NCI-H510A treated with DMSO at 0.1 percent for 48 hours (cell line): ENCODE measurements at places on chromosomes 1 and 21.

DNA sequence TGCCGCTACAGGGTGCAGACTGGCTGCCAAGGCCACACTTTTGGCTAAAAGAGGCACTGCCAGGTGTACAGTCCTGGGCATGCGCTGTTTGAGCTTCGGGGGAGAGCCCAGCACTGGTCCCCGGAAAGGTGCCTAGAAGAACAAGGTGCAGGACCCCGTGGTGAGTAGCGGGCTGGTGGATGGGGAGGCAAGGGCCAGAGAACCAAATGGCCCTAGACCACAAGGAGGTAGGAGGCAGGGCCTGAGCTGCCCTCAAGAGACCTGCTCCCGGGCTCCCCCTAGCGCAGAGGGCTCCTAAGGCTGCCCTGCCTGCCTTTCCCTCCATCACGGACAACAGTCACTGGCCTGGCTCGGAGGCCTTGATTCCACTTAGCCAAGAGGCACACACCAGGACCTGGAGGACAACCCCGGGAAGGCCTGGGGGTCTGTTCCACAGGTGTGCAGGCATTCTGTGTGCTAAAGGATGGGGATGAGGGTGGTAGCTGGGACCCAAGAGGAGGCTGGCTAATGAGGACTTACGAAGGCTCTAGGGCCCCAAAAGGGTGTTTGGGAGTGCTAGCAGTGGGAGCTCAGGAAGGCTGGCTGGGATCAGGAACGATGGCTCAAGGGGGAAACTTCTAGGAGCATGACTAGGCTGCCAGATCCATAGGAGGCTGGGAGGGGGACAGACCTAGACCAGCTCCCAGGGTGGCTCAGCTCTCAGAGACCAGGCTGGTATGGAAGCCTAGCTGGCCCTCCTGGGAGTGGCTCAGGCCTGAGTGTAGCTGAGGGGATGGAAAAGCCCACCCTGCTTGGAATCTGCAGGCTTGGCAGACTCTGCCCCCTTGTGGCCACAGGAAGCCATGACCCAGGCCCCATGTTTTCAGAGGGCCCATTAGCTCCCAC lies 742 bp downstream of the ARTN start:
- DNase-seq: peak; percentile 99

DNA sequence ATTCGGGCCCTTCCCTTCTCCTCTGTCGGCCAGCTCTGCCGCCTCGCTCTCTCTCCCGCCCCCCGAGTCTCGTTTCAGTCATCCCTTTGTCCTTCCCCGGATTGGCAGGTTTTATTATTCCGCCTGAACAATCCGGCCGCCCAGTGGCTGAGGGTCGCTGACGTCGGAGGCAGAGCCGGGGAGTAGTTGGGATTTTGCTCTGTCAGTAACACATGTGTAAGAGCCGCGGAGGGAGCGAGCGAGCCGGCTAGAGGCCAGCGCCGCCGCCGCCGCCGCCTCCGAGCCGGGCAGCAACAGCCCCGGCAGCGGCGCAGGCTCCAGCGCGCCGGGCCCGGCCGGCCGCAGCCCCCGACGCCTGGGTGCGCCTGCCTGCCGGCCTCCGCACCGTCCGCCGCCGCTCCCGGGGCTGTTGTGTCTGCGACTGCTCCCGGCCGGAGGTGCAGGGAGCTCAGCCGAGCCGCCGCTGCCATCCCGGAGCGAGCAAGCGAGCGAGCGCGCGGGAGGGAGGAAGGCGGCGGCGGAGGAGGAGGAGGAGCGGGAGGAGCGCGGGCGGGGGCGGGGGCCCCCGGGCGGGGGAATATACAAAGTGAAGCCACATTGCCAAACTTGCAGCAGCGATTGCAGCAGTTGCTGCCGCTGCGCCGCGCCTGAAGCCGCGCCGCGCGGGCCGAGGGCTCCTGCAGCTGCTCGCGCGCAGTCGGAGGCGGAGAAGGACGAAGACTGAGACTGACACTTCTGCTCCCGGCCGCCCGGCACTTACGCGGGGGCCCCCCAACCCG lies at the start of gene LMO4:
LMO4 (plus strand) TSS at position 609 of the 779 bp plus-strand sequence. CDS start 3,136 bp downstream, outside the sequence.
- peak; percentile 99 for DNase-seq

DNA sequence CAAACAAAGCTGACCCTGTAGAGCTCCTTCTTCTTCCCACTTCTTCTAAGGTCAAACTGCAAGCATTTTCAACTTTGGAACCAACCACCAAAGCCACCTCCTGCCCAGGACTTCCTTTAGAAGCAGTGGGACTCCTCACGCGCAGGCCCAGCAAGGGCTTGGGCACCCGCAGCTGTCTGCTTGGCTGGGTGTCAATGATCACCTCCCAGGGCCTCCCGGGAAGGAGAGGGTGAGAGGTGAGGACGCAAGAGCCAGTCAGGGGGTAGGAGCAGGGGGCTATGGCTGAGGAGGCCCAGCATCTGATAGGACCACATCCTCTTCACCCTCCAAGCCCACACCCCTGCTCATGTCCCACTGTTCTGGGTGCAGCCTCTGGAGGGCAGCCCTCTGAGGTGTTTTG lies 10.2 kb downstream of the KLHL21 start:
- no peak for DNase-seq

DNA sequence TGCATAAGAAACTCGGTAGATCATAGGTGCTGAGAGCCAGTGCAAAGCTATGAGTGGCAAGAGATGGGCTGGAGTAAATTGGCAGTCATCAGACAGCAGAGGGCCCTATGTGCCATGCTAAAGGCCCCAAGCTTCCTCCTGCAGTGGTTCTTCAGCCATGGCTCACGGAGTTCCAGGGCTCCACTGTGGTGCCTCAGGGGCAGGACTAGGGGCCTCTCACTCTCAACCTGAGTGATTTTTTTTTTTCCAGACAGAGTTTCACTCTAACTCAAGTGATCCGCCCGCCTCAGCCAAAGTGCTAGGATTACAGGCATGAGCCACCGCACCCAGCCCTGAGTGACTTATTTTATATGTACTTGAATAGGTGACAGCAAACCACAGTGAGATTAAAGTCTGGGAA lies 10.4 kb upstream of the GJA8 start:
- DNase-seq: peak; percentile 35

DNA sequence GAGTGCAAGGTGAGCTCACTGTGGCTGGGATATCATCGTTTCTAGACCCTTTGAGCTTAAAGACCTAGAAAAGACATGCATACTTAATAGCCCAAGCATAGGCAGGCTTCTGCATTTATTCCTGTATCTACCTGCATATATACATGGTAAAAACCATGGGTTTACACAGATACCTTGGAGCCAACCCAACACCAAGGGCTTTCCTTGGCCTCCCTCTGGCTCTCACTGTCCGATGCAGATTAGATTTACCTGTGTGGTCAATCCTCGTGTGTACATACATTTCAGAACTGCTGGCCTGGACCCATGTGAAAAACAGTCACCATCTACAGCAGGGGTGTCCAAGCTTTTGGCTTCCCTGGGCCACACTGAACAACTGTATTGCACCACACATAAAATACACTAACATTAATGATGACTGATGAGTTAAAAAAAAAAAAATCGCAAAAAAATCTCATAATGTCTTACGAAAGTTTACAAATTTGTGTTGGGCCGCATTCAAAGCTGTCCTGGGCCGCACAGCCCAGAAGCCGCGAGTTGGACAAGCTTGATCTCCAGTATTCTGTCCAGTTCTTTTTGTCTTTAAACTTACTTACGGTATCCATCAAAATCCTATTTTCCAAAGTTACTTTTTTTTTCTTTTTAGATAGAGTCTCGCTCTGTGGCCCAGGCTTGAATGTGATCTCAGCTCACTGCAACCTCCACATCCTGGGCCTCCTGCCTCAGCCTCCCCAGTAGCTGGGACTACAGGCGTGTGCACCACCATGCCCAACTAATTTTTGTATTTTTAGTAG lies 43.5 kb downstream of the WDR4 start:
- no peak for DNase-seq

- no peak for DNase-seq
Measured at GRCh38 chr1:203704120-203704519, 60.9 kb upstream of the LAX1 start.

- DNase-seq: no peak
Measured at GRCh38 chr1:219350172-219350931, 176.7 kb downstream of the LYPLAL1 start.

- no peak for DNase-seq
Measured at GRCh38 chr21:36402339-36402738, 17.1 kb downstream of the CHAF1B start.

GRCh38 chr21:25300632-25301031 lies 306.6 kb downstream of the MRPL39 start:
- no peak for DNase-seq

DNA sequence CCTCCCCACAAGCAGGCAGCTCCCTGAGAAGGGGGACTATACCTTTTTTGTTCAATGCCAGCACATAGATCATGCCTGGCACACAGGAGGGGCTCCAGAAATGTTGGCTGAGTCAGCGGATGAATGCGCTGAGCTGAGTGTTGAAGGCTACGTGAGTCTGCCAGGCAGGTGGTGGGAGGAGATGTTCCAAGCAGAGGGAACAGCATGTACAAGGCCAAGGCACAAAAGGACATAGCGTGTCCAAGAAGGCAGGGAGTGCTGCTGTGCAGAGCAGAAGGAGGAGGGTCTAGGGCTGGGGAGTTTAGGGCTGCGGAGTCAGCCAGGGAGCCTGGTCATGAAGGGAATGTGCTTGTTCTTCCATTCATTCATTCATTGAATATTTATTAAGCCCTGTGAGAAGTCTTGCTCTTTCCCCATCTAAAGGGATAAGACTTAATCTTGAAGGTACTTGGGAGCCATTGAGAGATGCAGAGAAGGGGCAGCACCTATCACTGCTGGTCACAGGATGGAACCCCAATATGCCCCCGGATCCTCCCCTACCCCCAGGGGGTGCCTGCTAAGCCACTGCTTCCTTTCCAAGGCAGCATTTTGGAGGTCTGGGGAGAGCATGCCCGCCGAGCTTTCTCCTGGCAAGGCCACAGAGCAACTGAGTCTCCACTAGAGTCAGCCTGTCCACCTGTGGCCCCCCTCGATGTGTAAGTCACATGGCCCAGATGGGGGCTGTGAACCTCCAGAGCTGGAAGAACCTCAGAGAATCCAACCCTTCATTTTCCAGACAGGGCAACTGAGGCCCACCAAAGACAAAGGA lies 31.2 kb upstream of the LAPTM5 start:
- DNase-seq: no peak

GRCh38 chr1:46220808-46221207 lies 17.7 kb downstream of the LURAP1 start:
- DNase-seq: no peak

DNA sequence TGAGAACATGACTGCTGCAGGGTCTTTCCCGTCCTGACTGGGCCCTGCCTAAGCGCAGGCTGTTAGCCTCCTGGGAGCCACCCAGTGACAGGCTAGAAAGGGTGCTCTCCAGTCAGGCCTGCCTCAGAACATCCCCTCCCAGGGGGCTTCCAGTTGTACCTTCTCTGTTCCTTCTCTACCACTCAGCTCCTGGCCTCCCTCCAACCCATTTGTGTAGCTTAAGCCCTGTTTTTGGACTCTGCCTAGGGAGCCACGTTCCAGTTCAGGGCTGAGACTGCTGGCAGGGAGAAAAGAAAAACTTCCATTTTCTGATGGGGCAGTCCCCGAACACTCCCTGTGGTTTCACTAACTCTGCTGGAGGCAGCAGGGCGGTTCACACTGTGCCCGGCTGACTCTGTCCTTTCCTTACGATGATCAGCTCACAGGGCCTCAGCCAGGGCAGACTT lies 15.3 kb upstream of the POU3F1 start:
- no peak for DNase-seq

GRCh38 chr1:110160538-110161100 lies 10.3 kb downstream of the SLC6A17 start:
- DNase-seq: no peak

GRCh38 chr1:204598319-204598969 lies 82.2 kb downstream of the MDM4 start:
- no peak for DNase-seq

GRCh38 chr1:84569216-84569615 lies 5.0 kb downstream of the CTBS start:
- no peak for DNase-seq

GRCh38 chr1:38899560-38899959 lies 18.2 kb upstream of the GJA9 start:
- DNase-seq: no peak

DNA sequence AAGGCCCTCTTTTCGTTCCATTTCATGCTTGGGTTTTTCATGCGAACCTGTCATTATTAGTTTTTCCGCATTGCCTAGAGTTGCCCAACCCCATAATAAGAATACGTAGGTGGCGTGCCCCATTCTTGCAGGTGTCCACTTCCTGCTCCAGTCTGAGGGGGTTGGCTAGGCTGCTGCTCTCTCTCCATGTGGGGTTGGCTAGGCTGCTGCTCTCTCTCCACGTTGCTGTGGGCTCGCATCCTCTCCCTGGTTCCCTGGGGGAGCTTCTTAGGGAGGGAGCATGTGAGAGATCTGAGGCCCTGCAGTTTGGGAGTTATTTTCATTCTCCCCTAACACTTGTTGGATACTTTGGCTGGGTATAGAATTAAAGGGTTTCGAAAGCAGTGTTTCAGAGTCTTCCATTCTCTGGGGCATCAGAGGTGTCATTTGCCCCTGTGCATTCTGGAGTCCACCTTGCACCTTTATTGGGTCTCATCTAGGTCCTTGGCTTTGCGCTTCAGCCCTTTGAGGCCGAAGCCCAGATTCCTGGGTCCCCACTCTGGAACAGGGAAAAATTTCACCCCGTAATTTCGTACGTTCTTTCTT lies 8.6 kb downstream of the C1orf35 start:
- no peak for DNase-seq

DNA sequence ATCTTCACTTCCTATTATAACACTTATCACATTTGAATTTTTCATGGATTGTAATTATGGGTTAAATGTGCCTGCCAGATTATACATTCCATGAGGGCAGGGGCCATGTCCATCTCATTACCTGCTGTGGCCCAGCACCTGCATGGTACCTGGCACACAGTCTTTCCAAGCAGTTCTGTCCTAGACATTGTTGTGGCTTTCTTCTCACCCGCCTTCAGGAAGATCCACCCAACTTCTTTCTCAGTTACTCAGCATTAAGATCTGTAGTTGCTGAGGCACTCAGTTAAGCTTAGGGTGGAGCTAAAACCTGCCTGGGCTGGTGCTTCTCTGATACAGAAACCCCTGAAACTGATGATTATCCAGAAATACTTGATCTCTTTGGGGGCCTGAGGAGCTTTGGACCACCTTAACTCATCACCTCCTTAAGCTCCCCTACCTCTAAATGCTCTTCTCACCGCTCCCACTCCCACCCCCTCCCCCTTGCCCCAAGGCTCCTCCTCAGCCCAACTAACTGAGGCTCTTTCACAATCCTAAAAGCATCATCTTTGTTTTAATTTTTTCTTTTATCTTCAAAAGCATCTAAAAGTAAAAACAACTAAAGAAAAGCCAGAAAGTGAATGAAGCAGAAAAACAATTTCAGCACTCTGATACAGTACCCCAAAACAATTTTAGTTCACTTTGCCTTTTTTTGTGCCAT lies 190.6 kb downstream of the FGGY start:
- no peak for DNase-seq

DNA sequence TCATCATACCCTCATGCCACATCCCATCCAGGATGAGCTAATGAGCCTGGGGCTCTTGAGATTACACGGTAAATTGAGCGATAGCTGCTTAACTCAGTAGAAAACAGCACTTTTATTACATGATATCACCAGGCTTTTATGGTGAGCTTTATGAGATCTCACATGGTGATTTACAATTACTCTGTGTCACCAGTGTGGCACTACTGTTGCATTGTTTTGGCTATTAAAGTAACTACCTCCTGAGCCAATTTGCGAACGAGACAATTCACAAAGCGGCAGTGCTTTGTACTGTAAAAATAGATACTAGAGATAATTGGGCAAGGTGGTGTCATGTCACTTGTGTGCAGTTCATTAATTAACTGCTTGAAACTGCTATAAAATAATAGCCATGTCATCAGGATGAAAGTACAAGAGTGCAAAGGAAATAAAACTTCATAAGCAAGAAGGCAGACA lies 767.7 kb upstream of the ADGRL2 start:
- DNase-seq: peak; percentile 53

- DNase-seq: no peak
Measured at GRCh38 chr1:170296642-170297041, 150.9 kb downstream of the NTMT2 start.
